Hindlimb muscle (tissue), 1 donor: ENCODE measurements at places on chromosomes 2 and 18.

DNA sequence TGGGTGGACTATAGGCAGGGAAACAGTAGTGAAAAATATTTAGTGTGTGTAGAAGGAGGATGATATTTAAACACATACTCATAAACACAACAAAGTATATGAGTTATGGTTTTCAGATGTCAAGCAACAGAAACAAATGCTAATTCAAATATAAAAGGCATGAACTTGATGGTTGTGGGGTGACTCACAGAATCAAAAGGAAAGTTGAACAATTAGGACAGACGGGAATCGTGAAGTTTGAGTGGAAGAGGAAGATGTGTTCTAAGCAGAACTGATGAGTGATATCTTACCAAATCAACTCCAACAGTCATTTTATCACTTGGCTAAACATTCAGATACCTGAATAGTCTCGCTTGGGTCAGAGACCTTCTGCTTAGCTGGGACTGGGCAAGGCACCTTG, 53.6 kb upstream of the ITGA6 start:
- no peak for DNase-seq

GRCh38 chr2:105593221-105593967, 151.3 kb upstream of the NCK2 start:
- no peak for DNase-seq

DNA sequence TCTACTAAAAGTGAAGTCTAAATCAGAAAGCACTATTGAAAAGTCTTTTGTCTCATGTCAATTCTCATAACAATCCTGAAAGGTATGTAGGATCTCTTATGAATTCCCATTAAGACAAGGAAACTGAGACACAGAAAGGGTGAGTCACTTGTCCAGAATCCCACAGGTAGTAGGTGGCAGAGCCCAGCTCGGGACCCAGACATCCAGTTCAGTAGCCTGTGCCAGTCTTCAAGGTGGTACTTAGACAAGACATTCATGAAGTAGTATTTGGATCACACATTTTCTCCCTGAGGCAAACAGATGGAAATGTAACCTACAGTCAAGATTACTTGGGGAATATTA, 14.8 kb upstream of the PARD3B start:
- DNase-seq: no peak

DNA sequence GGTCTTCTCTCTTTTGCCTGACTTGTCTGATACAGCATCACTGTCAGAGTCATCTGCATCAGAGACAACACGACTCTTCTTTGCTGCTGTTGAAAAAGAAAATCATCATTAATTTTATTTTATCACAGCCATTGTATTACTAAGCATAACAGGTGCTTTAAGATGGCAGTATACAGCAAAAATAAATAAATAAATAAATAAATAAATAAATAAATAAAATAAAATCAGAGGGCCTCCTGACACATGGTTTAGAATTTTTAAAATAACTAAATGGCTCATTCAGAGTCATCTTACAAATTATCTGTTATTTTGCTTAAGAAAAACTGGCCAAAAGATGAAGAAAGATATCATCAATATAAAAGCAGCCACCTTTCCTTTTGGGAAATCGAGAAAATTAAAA, 22.8 kb downstream of the IWS1 start:
- no peak for DNase-seq

DNA sequence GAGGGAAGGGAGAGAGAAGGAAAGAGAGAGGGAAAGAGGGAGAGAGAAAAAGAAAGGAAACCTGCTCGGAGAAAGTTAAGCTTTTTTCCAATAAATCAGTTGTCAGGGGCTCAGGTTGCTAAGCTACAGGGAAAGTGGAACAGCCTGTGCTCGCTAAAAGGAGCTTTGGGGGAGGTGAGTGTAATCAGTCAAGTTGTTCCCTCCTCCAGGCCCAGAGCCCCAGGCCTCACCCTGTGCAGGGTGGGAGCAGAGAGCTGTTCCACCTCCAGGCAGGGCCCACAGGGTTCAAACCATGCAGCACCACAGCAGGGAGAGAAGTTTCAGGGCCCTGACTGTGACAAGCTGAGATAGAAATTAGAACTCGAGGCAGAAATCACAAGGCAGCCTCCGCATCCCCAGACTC, 56.4 kb upstream of the PPP1CB start:
- DNase-seq: no peak

DNA sequence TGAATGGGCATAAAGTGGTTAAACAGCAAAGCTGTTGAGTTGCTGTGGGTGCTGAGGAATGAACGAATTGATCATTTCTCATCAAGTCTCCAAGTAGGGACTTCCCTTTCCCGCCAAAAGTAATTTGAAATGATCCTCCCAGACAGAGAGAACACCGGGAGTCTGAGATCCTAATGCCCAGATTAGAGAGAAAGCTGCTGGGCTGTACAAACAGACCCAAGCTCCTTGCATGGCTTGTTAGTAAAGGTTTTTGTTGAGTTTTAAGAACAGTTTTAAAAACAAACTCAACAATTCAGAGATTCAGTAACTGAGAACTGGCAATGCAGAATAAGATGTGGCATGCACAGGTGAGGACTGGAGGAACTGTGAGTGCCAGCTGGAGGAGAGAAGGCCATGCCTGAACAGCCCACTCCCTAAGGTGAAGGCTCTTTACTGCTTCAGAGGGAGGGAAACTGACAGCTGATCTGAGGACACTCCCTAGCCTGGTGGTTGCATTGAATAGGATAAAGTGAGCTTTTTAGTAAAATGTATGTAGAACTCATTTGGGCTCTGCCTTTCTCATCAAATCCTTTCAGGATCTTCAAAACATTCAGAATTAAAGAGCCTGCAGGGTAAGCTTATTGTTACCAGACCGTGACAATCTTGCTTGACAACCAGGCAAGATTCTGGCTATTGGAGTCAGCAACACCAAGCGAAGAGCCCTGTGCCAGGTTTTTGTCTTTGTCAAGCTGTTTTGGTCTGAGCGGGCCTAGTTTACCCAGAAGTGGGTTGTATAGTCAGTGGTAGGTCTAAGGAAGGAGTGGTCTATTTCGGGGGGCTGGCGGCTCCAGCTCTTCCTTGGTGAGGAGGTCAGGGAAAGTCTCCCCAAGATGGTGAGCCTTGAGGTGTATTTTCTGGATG, 63.2 kb upstream of the IGFBP5 start:
- DNase-seq: no peak

GRCh38 chr2:5803547-5803946, 111.4 kb downstream of the SOX11 start:
- DNase-seq: no peak

DNA sequence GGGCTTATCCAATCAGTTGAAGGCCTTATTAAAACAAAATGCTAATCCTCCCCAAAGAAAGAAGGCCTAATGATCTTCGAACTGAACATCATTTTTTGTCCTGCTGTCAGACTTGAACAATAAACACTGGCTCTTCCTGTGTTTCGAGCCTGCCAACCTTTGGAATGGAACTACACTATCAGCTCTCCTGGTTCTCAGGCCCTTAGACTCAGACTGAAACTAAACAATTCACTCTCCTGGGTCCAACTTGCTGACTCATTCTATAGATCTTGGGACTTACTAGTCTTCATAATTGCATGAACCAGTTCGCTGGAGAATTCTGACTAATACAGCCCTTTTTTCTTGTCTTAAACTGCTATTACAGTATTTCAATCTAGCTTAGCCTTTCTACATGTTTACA, 235.2 kb downstream of the LNPK start:
- DNase-seq: no peak

GRCh38 chr2:166193407-166193806, 65.6 kb upstream of the SCN1A start:
- DNase-seq: no peak

- DNase-seq: peak; percentile 13
Measured at GRCh38 chr2:54724560-54725342, 1.3 kb downstream of the EML6 start.

- no peak for DNase-seq
Measured at GRCh38 chr2:79793006-79793405, 280.2 kb downstream of the CTNNA2 start.

DNA sequence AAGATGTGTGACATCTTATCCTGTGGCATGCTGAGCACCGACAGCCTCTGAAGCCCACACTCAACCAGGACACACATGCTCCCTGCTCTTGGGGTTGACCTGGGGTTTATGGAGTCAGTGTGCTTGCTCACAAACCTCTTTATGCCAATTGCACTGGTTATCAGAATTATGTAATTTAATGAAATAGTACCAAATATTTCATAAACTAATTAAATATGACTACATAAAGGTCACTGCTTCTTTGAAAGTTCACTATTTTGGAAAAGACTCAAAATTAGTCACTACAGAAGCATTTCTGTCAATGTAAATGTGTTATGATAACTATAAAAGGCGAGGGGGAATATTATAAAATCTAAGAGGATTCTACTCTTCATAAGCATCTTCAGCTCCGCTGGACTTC, 76.7 kb downstream of the FHOD3 start:
- DNase-seq: no peak

- DNase-seq: no peak
Measured at GRCh38 chr2:120550282-120550681, 185.4 kb upstream of the GLI2 start.

- DNase-seq: no peak
Measured at GRCh38 chr2:154961676-154962075, 263.2 kb downstream of the KCNJ3 start.
